ENCODE measurements at places on chromosomes 6 and 20.

GRCh38 chr6:86869500-86869899, 67.8 kb upstream of the HTR1E start:
- H3K27me3 ChIP-seq, result no peaks in the 10 kb centered on the region
- DNase-seq, result no peak
- no peaks in the 10 kb centered on the region for H3K4me1 ChIP-seq
- no peaks in the 10 kb centered on the region for H3K36me3 ChIP-seq
- no peak overlapping the region for H3K27ac ChIP-seq
- no peak overlapping the region for H3K4me3 ChIP-seq

DNA sequence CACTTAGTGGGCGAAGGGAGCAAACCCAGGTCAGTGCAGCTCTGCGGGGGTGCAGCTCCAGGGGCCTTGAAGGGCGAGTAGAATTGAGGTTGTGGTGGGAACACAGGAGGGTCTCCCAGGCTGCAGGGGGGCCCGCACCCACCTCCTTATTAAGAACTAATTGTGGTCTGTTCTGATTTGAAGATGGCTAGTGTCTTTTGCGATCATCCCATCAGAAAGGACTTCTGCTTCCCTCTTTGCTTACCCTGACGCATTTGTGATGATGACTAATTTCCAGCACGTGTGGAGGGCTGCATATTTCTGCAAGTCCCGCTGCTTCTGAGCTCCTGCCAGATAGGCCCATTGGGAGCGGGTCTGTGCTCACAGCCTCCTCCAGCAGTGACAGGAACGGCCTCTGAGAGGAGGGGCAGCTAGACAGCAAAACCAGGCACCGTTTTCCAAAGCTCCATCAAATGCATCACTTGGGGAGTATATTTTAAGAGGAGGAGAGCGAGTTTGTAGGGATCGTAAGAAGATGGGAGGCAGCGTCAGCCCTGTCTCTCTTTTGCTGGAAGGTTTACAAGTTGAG, 268.9 kb downstream of the CDH4 start:
- no peak overlapping the region for H3K4me3 ChIP-seq
- H3K27me3 ChIP-seq, result no peaks in the 10 kb centered on the region
- no peak for DNase-seq
- H3K36me3 ChIP-seq, result no peaks in the 10 kb centered on the region

DNA sequence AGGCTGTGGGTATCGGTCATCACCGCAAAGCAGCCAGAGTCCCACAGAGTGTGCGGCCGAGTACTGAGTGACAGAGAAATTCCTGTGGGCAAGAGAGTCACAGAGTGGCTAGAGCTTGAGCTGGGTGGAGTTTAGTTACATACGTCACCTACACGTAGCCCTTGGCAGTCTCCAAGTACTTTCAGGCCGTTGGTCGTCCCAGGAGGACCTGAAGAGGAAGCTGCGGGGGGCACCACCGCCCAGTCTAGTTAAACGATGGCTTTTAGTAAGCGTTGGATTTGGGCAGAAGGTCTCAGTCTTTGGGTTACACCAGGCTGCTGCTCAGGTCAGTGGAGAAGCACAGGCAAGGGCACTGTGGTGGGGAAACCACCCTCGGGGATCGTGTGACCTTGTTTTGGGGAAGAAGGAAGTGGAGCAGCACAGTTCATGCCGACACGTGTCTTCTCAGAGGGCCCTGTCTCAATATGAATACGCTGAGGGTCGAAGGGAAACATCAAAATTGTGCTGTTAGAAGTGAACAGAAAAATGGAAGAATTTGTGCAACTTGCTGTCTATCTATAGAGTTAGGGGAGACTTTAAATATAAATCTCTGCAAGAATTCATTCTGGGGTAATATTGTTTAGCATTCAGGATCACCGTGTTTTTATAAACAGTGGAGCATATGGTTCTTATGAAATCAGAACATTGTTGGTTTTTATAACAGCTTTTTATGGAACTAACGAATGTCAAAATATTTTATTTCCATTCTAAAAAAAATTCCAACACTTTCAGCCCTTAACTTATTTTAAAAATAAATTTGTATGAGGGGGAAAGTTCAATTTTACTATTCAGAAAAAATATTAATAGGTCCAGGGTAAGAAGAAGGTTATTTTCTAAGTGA, 28.6 kb downstream of the KIF25 start:
- no peak overlapping the region for H3K27ac ChIP-seq
- H3K36me3 ChIP-seq, result no peaks in the 10 kb centered on the region
- peaks cover 7% of the 10 kb centered on the region for H3K4me1 ChIP-seq

DNA sequence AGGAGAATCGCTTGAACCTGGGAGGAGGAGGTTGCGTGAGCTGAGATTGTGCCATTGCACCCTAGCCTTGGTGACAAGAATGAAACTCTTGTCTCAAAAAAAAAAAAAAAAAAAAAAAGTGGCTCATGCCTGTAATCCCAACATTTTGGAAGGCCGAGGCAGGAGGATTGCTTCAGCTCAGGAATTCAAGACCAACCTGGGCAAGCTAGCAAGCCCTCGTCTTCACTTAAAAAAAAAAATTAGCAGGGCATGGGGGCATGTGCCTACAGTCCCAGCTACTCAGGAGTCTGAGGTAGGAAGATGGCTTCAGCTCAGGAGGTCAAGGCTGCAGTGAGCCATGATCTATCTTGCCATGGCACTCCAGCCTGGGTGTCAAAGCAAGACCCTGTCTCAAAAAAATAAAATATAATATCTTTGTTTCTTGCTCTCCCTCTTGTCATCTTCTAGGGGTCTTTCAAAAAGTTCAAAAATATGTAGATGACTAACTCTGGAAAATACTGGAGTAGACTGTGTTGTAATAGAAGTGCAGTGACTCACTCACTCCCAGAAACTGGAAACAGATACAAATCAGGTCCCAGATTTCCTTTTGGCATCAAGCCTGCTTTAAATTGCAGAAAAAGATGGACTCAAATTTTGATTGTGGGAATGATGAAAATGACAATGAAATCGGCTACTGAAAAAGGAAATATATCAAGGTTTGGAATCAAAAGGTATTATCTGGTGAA, 2.8 kb upstream of the GINM1 start:
- no peaks in the 10 kb centered on the region for H3K27me3 ChIP-seq
- no peaks in the 10 kb centered on the region for H3K36me3 ChIP-seq
- H3K27ac ChIP-seq, result no peak overlapping the region
- H3K4me3 ChIP-seq, result no peak overlapping the region
- peaks cover 16% of the 10 kb centered on the region for H3K4me1 ChIP-seq

DNA sequence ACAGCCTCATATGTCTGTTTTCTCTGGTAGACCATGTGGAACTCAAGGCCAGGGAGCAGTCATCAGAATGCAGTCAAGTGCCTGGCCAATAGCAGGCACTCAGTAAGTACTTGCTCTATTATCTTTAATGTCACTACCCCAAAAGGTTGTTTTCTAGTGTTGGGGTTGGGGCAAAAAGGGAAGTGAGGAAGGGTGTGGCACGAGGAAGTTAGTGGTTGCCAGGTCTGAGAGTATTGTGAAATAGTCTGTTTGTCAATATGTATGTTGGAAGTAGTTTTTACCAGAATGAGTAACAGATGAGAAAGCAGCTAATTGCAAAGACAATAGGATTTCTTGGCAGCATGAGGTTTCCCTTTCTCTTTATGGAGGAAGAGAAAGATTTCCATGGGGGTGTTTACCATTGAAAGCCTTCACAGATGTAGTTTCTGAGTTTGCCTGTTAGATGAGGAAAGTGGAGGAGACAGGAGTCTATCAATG, 59.5 kb upstream of the ARMH2 start:
- DNase-seq, result no peak
- H3K36me3 ChIP-seq, result no peaks in the 10 kb centered on the region
- no peak overlapping the region for H3K4me3 ChIP-seq
- no peak overlapping the region for H3K27ac ChIP-seq
- no peaks in the 10 kb centered on the region for H3K27me3 ChIP-seq

- no peak overlapping the region for H3K4me3 ChIP-seq
- no peak for DNase-seq
- peaks cover 54% of the 10 kb centered on the region for H3K4me1 ChIP-seq
- H3K27me3 ChIP-seq, result no peaks in the 10 kb centered on the region
- H3K36me3 ChIP-seq, result peaks cover 4% of the 10 kb centered on the region
Observed at GRCh38 chr6:16135066-16135465, 6.2 kb downstream of the MYLIP start.

DNA sequence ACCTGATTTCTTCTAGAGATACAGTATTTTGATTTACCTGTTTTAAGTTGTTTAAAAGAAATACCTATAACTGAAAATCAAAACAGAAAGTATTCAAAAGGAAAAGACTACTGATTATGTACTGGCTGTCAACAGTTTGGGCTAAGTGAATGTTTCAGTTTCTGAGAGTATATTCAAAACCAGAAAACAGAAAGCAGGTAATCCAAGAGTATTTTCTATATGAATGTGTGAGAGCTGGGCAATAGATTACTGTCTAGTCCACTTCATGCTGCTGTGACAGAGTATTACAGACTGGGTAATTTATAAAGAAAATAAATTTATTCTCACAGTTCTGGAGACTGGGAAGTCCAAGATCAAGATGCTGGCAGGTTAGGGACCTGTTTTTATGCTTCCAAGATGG, 261.0 kb downstream of the ARHGAP18 start:
- H3K27ac ChIP-seq, result no peak overlapping the region
- H3K36me3 ChIP-seq, result no peaks in the 10 kb centered on the region
- peaks cover 15% of the 10 kb centered on the region for H3K4me1 ChIP-seq
- no peak for DNase-seq

- H3K27me3 ChIP-seq, result no peaks in the 10 kb centered on the region
- H3K4me3 ChIP-seq, result no peak overlapping the region
- H3K27ac ChIP-seq, result no peak overlapping the region
Observed at GRCh38 chr20:17990278-17990972, 21.6 kb downstream of the MGME1 start.

DNA sequence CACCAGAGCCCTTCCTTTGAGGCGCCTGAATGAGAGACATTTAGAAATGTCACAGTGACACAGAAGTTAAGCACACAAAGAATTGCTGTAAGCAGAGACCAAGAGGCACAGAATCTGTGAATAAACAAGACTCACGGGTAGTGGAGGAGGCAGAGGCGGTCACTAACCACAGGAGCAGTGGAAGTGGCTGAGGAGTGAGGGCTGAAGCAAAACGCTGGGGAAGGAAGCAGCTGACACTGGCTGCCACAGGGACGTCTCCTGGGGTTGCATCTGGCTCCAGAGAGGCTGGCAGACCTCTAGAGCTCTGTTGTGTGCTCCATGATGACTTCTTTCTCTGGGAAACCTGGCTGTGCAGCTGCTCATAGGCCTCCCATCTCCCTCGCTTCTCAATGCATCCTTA, 65.0 kb upstream of the SLC2A12 start:
- no peak for DNase-seq
- H3K4me1 ChIP-seq, result no peaks in the 10 kb centered on the region
- H3K27ac ChIP-seq, result no peak overlapping the region
- H3K36me3 ChIP-seq, result no peaks in the 10 kb centered on the region

Measured in GM23338 (cell line).